ENCODE measurements at places on chromosomes 2 and 18.

DNA sequence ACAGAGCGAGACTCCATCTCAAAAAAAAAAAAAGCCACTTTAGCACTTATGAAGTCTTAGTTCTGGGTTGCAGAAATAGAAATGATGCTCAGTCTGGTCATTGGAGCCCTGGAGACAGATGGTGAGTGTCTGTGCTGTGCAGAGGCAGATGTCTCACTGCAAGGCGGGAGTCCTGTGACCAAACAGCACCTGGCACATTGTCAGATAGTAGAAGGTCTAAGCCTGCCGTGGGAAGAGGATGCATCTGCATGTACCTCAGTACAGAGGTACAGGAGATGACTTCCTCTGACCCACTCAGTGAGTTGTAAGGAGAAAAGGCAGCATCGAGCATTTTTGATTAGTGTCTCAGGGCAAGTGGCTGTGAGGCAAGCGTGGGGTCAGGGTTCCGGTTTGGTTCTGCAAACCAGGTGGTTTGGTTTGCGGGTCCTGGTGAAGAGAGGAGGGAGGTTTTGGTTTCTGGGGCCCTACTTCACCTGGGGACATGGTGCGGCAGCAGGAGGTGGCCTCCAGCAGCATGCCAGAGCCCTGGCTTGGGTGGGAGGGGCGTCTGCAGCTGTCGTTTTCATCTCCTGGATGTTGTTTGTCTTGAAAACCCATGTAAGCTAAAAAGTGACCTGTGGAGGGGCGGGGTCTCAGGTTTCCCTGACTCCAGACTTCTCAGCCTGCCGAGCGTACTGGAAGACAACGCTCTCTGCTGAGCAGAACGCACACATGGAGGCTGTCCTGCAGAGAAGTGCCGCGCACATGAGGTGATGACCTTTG lies 3.8 kb downstream of the RBFA start:
- DNase-seq: no peak

- DNase-seq: peak; percentile 62
Observed at GRCh38 chr2:54524226-54524991, 68.3 kb downstream of the SPTBN1 start.

- DNase-seq: no peak
Observed at GRCh38 chr2:221731432-221732145, 159.5 kb upstream of the EPHA4 start.

GRCh38 chr2:725468-725867 lies 48.3 kb upstream of the TMEM18 start:
- DNase-seq: no peak

GRCh38 chr2:160278101-160278878 lies 78.2 kb upstream of the ITGB6 start:
- DNase-seq: no peak

DNA sequence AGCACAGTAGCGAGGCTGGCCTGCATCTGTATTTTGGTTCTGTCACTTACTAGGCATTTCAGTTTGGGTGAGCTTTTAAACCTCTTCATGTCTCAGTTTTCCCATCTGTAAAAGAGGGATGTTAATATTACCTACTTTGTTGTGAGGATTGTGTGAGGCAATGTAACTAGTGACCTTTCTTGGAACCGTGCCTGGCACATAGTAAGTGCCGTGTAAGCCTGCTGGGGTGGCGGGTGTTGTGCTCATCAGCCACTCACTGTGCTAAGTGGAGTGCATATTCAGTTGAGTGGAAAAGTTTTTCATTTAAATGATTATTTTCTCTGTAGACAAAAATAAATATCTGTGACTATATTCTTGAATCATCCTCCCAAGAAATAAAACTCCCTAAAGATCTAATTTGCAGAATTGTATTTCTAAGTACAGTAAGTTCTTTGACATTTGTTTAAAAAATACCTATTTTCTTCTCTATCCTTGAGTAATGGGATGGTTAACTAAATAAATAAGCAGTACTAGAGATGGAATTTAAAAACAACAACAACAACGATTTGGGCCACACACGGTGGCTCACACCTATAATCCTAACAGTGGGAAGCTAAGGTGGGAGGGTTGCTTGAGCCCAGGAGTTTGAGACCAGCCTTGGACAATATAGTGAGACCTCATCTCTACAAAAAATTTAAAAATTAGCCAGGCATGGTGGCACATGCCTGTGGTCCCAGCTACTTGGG lies 56.7 kb downstream of the MALT1 start:
- no peak for DNase-seq

DNA sequence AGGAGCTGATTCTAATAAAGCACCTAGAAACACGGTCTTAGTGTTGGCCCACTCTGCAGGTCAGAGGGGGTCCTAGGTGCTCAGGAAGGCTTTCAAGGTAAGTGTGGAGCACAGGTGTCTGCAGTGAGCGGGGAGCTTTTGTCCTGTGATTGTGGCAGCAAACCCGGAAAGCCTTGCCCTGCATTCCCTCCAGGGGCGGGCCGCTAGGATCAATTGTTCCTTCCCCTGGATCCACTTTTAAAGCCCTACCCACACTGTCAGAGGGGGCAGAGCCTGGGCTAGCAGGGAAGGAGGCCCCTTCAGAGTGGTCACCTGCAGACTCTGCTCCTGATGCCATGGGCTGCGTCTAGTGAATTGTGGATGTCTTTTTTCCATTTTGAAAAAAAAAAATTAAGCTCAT lies 176.0 kb downstream of the CTIF start:
- no peak for DNase-seq

GRCh38 chr2:47309472-47309951 lies 93.4 kb upstream of the MSH2 start:
- DNase-seq: no peak

DNA sequence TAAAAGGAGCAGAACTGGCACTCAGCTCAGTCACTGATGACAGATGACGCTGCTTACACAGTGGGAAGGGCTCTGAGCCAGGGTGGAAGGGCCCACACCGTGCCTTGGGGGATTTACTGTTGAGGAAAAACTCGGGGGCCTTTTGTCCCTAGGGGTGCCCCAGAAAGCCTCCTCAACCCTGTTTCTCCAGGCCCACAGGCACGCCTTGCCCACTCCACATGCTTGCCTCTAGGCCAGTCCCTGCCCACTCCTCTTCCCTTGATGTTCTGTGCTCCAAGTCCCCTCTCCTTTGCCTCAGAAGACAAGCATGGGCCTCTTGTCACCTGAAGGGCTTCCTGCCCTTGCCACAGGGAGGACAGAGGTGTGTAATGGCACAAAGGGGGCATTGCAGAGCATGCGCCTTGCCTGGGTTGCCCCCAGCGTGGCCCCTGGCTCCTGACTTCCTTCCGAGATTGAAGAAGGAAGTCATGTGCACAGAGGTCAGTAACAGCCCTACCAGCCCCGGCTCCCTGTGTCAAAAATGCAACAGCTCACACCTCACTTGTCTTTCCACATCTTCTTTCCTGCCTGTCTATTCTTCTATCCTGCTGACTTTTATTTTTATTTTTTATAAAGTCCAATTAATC lies 65.1 kb downstream of the LIPG start:
- no peak for DNase-seq

GRCh38 chr2:68387408-68388350 lies 22.6 kb downstream of the PLEK start:
- DNase-seq: no peak

DNA sequence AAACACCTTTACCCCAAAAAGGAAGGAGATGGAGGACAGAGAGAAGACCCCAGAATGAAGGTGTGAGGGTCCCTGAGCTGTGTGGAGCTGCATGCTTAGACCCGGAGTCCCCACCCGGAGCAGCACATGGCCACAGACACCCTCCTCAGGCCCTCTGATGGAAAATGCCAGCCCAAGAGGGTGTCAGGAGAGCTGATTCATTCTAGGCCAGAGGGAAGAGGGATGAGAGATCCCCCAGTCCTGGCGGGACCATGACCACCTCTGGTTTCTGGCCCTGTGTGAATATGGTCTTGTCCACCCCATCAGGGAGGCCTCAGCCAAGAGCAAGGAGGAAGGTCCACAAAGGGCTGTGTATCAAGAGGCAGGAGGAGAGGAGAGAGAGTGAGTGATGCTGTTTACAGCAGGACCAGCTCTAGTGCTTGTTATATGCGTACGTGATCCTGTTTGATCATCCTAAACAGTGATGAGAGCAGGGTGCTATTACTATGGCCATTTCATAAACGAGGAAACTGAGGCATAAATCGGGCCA lies 186.6 kb upstream of the HAAO start:
- DNase-seq: no peak

GRCh38 chr2:98663511-98664090 lies 55.2 kb downstream of the UNC50 start:
- DNase-seq: no peak

- peak; percentile 68 for DNase-seq
Observed at GRCh38 chr2:28621172-28622100, 125.6 kb downstream of the PLB1 start.

GRCh38 chr2:39300044-39300978 lies 56.5 kb upstream of the CDKL4 start:
- DNase-seq: no peak

GRCh38 chr2:192267484-192267883 lies 72.8 kb upstream of the TMEFF2 start:
- peak; percentile 86 for DNase-seq

DNA sequence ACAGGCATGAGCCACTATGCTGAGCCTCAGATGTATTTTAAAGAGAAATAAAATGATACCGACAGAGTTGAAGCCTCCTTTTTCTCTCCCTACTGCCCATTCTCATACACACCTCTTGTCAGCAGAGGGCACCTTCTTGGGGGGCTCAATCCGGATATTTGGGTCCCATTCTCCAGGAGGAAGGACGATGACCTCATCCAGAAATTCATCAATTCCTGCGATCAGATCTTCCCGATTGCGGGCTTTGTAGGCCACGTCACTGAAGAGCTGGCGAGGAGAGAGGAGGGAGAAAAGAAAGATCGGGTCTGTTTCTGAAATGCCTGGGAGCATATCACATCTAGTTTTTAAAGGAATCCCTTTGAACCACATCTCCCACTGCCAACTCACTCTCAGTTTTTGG lies 54.4 kb downstream of the MTHFD2 start:
- no peak for DNase-seq

GRCh38 chr2:203802342-203803052 lies 65.1 kb upstream of the CTLA4 start:
- no peak for DNase-seq

- no peak for DNase-seq
Observed at GRCh38 chr2:195498176-195498575, 158.8 kb upstream of the SLC39A10 start.

DNA sequence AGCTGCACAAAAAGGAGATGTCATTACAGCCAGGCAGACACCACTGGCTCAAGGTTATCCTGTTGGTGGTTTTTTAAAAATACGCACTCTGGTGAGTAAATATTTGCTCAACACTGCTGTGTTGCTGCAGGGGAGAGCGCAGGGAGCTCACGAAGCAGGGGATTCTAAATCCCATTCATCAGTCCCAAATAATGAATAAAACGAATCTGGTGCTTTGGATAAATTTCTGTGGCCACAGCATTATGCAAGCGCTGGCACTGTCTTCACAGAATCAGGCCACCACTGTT lies 256.2 kb downstream of the HDAC4 start:
- DNase-seq: no peak

- DNase-seq: peak; percentile 93
Observed at GRCh38 chr2:152573168-152573567, 144.1 kb downstream of the PRPF40A start.

GRCh38 chr2:176412136-176412535 lies 142.9 kb downstream of the MTX2 start:
- no peak for DNase-seq

GRCh38 chr2:3522961-3523421 lies 3.7 kb upstream of the ADI1 start:
- DNase-seq: no peak

DNA sequence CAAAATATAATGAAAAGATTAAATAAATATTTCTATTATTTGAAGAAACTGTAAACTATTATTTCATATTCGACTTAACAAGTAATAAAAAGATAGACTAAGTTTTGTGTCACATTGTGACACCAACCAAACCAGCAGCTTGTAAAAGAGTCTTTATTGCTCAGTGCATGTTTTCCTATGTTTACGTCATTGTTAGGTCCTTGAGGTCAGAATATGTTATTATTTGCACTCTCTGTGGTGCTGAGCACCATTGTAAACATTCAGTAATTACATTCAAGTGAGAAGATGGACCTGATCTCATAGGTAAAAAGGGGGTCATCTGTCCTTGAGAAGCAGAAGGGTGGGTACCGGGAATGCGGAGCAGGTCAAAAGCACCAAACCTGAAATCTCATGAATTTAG lies 1999.1 kb upstream of the CELF4 start:
- DNase-seq: no peak

DNA sequence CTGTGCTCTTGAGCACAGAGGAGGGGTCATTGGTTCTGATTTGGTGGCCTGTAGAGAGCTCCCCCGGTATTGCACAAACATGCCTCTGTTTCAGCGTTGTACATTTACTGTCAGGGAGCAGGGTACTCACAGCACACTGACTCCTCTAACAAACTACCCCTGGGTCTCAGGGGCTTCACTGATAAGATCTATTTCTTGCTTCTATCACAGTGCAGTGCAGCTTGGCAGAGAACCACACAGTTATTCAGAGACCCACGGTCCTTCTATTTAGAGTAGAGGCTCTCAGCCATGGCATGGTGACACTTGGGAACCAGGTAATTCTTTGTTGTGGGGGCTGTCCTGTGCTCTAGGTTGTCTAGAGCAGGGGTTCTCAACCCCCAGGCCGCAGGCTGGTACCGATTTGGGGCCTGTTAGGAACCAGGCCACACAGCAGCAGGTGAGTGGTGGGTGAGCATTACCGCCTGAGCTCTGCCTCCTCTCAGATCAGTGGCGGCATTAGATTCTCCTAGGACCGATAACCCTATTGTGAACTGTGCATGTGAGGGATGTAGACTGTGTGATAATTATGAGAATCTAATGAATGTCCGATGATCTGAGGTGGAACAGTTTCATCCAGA lies 133.4 kb upstream of the MYCN start:
- no peak for DNase-seq

DNA sequence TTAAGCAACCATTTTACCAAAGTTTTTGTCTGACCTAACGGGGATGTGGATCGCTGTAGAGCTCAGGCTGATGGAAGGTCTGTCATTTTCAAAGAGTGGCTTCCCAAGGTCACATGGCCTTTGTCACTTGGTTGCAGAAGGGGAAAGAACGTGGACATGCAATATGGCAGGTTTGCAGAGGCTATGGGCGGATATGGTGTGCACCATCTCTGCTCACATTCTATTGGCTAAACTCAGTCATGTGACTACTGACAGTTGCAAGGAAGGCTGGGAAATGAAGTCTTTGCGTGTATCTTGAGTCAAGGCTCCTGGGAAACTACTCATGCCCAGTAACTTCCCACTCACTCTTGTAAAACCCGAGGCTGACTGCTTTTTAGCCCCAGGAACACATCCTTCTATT lies 96.8 kb downstream of the ST6GAL2 start:
- DNase-seq: peak; percentile 5

DNA sequence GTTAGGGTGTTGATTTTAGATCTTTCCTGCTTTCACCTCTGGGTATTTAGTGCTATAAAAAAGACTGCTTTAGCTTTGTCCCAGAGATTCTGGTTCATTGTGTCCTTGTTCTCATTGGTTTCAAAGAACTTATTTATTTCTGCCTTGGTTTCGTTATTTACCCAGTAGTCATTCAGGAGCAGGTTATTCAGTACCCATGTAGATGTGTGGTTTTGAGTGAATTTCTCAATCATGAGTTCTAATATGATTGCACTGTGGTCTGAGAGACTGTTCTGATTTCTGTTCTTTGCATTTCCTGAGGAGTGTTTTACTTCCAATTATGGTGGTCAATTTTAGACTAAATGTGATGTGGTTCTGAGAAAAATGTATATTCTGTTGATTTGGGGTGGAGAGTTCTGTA lies 167.1 kb upstream of the KYNU start:
- DNase-seq: no peak

GRCh38 chr2:173791502-173791901 lies 173.7 kb downstream of the SP3 start:
- no peak for DNase-seq

- no peak for DNase-seq
Observed at GRCh38 chr18:28820353-28820752, 643.4 kb upstream of the CDH2 start.
